ENCODE measurements at places on chromosomes 1 and 21.
A peak's percentile ranks its signal among the peaks of the same experiment; 100 is the strongest.

GRCh38 chr21:32914424-32915039 is 111.2 kb upstream of the OLIG2 start:
- DNase-seq, result no peak

DNA sequence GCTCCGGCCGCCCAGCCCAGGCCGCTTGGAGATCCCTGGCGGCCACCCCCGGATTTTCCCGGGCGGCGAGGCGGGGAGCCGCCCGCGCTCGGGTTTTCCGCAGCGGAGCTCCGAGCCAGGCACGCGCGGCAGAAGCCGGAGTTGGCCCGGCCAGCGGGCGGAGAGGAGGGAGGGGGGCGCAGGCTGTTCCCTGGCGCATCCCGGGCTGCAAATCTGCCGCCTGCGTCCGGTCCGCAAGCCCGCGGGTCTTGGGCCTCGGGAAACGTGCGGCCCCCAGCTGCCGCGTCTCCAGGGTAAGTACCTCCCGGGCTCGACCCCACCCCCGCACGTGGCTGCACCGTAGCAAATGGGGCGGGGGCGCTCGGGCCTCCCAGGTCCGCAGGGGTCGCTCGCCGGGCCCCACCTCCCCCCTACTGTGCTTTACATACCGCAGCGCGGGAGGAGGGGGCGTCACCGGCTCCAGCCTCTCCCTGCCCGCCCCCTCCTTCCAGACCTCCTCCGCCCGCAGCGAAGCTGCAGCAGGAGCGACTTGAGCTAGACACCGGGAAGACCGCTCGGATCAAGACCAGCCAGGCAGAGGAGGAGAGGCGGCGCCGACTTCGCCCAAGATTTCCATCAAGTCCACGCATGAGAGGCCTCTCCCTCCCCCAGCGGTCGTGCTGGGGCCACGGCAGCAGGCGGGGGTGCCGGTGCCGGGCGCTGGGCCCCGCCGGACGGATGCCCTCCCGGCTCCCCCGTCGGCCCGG is 1.6 kb downstream of the TMEM200B start:
- no peak for DNase-seq

GRCh38 chr1:219020386-219020785 is 153.3 kb upstream of the LYPLAL1 start:
- no peak for DNase-seq

DNA sequence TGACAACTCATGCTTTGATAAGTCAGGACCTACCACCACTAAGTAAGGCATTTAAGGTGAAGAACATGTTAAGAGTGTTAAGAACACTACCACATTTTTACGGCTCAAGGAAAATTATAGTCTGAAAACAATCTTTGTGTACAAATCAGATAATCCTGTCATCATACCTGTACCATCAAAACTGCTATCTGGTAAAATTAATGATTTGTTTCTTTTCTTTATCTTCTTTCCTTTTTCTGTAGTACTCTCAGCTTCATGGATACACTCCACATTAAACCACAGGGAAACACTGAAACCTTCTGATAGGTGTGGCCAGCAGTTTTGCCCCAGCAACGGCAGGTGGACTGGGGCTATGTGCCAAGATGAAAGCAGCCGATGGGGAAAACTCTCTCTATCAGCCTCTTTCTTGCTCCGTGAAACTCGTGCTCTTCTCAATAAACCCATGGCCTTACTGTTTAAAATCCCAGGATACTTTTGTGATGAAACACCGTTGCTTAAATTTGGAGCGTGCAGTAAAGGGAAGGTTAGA is 75.1 kb downstream of the LYST start:
- DNase-seq, result no peak

DNA sequence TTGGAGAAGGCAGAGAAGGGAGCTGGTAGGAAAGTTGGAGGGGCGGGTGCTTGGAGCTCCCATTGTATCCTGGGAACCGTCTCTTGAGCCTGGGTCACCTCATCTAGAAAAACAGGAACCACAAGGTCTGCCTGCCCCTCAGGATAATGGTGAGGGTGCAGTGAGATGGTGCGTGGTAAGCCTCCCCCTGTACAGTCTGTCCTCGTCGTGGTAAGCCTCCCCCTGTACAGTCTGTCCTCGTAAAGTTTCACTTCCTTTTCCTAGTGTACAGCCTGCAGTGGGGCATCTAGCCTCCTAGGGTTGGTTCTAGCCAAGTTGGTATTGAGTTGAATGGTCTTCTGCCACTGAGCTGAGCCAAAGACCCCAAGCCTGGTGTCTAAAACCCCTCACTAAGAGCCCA is 66.5 kb upstream of the IGSF21 start:
- DNase-seq, result no peak

DNA sequence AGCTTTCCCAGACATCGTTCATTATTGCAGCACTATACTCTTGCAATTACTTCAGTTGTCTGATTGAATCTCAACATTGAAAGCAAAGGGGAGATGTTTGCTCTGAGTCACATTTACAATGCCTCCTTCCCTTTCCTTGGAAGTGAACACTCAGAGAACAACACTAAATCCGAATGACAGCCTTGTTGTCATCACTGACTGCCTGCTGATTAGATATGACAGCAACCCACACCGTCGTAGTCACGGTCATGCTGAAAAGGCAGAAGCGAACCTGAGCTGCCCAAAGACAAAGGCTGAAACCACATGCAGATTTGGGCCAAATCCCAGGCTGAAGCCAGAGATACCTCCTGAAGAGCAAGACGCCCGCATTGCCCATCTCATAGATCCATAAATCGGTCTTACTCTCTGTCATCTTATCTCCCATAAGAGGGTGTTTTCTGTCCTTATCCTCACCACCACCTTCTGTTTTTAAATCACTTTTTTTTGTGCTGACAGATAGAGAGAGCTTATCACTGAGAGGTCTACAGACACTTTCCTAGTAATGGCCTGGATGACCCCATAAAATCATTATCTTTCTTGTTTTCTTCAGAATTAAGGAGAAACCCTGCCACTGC is 47.5 kb downstream of the TMCO4 start:
- DNase-seq, result no peak

GRCh38 chr1:230280906-230281413 is 145.2 kb downstream of the PGBD5 start:
- no peak for DNase-seq

- no peak for DNase-seq
Measured at GRCh38 chr21:33733601-33734000, 91.3 kb downstream of the ITSN1 start.

DNA sequence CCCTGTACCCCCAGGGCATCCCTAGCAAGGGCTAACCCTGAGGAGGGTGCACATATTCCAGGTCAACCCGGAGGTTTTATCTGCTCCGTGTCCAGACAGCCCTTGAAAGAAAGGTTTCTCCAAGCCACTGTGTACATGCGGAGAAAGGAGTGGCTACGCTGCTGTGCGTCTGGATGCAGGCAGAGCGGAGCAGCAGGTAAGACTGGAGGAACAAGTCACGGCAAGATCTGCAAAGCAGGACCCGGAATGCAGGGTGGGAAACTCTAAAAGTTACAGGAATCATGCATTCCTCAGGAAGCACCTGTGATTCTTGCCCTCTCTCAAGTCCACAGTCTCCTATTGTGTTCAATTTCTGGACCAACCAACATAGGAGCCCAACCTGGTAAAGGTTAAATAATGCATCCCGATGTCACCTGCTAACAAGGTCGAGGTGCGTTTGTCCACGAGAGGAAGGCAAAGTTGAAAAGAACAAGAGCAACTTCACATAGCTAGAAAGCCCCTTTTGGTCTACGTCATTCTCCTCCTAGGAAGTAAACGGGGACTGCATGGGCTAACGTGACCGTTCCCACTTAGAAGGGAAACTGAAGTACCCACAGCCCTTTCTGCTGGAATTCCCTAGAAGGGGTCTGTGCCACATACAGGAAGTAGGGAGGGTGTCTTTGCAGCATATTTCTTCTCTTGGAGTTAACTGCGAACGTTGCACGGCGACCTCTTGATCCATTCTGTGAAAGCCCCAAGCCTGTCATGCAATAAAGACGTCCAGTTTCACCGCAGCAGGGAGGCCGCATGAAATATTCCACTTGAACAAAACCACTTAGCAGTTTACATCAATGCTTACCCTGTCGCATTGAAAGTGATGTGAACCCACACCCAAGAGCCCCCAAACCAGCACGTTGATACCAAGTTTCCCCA is 5.8 kb downstream of the TIAM1 start:
- no peak for DNase-seq

DNA sequence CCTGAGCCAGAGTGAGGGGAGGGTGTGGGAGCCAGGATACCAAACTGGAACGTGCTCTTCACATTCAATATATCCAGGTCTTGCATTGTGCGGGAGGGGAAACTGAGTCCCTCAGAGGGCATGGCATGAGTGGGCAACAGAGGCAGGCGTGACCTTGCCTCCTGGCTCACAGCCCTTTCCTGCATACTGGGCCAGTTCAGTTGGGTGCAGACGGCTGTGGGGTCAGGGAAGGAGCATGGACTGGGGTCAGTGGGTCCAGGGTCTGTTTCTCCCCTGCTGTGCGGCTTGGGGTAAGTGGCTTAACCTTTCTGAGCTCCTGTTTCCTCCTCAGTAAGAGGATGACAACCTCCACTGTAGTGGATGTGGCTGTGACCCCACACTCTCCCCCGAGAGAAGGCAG is 16.6 kb downstream of the SERINC2 start:
- DNase-seq, result no peak

- no peak for DNase-seq
Measured at GRCh38 chr1:31570906-31571305, 5.4 kb upstream of the TINAGL1 start.

DNA sequence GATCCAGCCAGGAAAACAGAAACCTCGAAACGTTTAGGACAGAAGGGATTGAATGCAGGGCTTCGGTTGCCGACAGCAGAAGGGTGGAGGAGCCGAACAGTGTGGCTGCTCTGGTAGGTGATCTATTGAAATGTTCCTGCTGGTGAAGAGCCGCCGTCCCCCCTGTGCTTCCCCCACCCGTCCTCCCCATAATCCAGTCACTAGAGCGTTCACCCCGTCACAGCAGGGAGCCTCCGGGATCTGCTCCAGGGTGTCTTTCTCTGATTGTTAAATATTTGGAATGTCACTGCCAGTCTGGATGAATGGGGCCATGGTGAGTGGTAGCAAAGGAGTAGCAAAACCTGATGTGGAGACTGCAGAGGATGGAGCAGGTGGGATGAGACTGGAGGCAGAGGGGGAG is 255.1 kb upstream of the CSF3R start:
- DNase-seq, result no peak

DNA sequence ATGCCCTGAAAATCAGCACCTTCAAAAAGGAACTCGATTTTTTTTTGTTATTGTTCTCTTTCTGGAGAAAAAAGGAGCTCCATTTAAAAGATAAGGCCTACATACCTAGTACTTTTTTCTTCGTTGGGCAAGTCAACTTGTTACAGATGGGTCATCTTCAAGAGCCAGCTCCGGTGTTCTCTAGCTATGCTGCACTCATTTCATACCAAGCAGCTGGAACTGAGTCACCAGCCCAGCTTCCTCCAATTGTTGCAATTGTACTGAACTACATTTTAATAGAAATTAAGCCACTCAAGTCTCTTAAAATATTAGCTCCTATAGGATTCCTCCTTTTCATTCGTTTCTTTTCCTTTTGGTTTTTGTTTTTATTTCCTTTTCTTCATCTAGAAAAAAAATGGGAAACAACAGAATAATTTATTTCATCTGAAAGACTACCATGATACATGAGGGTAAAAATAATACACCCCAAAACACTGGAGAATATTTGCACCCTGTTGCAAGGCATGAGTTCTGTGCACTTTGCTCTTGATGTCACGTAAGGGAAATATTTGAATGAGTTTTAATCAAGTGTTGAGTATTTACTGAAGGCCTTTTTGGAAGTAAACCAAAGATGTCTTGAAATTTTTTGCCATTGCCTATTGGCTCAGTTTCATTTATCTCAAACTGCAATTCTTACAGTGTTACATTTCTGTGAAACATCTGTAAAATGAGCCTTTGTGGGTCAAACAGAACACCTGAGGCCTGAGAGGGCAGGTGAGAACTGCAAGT is 60.5 kb downstream of the CLIC4 start:
- DNase-seq, result no peak

- DNase-seq, result no peak
Measured at GRCh38 chr1:86779308-86780191, 75.2 kb downstream of the SH3GLB1 start.

DNA sequence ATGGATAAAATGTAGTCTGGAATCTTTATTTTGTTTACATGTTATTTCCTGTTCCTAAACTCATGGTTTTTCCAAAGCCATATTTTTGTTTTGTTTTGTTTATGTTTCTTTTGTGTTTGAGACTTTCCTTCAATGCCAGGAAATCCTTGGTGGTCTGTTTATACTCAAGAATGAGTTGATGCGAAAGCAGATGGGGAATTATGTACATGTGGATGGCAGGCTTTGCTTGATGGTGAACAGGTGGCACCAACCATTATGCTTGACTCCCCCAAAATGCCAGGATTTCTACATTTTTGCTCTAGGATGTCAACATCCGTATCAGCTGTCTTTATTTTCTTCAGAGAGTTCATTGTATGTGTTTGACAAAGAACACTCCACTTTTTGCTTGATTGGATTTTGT is 448.5 kb downstream of the PRDM2 start:
- DNase-seq, result no peak

DNA sequence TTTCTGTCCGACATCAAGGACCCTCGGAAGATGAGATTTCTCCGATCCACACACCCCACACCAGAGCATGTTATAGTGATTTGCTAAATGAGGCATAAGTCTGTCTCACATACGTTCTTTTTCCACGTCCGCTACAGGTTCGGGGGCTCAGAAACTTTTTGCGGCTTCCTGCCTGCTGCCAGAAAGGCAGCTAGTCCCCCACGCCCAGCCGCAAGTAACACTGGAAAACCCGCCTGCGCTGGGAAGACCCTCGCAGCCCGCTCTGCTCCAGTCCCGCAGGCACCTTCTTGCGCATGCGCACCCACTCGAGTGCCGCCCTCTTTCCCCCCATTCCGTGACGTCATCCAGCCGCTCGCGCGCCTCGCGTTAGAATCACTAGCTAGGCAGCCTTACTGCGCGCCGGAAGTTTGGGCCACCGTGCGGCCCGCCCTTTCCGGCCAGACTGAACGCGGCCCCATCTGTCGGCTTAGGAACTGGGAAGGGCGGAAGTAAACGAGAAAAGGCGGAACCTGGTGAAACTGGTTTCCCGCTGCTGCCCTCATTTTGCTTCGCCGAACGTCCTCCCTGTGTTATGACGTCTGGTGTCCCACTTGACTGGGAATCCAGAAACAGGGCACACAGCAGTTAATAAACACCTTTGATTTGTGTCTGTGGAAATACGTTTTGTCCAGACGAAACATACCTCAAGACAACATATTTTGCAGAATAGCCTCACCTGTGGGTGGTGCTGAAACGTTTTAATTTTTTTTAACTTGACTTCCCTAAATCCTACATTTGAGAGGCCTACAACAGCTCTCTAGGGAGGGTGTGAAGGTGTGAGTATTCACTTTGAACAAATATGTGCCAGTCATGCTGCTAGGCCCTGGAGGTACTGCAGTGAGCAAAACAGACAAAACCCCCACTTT is at the start of gene C1orf74:
Gene C1orf74, minus strand, starts transcription at position 295 of the 905 bp plus-strand sequence. CDS start 925 bp downstream, outside the sequence.
- peak; percentile 77 for DNase-seq

- DNase-seq, result no peak
Measured at GRCh38 chr1:36156329-36157114, 562 bp downstream of the MAP7D1 start.
